ENCODE measurements at places on chromosomes 6 and 20. TPM values are rescaled to one million over a fixed set of nuclear protein-coding genes. Genes with fewer than 3 reads are reported as not detected.

Gene RAD21L1
- not detected for total RNA-seq

Gene SRMS
- not detected for total RNA-seq

Gene CLIC1
- 467 TPM for total RNA-seq

Gene RAET1E
- not detected for total RNA-seq

Gene GCNT2
- total RNA-seq = 39.8 TPM

- DNase-seq = no peak
Observed at GRCh38 chr6:22727710-22728109, 158.3 kb downstream of the HDGFL1 start.

GRCh38 chr6:49001856-49002541, 461.1 kb downstream of the MMUT start:
- DNase-seq = no peak

DNA sequence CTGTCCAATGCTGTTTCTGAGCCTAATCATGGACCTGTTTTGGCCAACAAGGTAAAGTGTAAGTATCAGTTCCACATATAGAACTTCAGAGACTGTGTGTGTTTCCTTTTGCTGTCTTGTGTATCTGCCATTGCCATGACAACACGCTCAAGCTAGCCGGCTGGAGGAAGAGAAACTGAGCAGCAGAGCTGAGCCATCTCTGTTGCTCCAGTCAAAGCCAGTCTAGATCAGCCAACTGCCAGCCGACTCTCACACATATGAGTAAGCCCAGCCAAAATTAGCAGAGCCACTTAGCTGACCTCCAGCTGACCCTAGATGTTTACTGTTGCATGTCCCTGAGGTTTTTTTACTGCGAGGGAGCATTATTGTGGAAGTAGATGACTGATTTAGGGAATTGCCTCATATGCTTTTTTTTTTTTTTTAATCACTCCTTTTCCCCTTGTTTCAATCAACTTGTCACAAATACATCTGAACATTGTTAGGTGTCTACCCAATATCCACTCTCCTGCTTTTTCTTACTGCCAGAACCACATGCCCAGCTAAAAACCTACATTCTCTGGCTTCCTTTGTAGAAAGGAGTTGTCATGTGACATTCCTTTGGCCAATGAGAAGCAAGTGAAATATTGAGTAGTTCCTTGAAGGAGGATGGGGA, 304.3 kb upstream of the SUPT3H start:
- no peak for DNase-seq

- peak; percentile 91 for DNase-seq
Observed at GRCh38 chr6:132491303-132491702, 21.6 kb downstream of the STX7 start.

- peak; percentile 12 for DNase-seq
Observed at GRCh38 chr20:52234302-52235045, 42.9 kb upstream of the ZFP64 start.

- no peak for DNase-seq
Observed at GRCh38 chr20:62624719-62625453, 17.4 kb upstream of the SLCO4A1 start.

DNA sequence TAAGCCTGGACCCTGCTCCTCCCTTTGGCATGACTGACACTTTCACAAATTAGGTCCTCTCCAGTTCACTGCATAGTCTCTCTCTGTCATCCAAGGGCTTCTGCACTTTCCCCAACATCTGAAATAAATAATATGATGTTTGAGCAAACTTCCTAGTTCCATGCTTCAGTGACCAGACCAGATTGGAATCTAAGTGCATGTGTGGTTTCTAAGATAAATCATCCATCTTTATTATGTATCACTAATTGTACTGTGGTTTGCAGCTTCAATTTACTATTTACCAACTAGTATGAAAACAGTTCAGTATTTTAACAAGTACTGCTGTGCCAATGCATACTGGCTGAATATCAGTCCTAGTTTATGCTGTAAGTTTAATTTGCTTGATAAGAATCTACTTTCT, 18.7 kb downstream of the SESN1 start:
- no peak for DNase-seq

- DNase-seq = no peak
Observed at GRCh38 chr6:163243083-163243482, 171.4 kb upstream of the QKI start.

GRCh38 chr6:11820821-11821220, 42.2 kb upstream of the ADTRP start:
- no peak for DNase-seq

Data from SK-MEL-5 (cell line).